GM12892 (cell line): ENCODE measurements at places on chromosomes 7 and 10.

DNA sequence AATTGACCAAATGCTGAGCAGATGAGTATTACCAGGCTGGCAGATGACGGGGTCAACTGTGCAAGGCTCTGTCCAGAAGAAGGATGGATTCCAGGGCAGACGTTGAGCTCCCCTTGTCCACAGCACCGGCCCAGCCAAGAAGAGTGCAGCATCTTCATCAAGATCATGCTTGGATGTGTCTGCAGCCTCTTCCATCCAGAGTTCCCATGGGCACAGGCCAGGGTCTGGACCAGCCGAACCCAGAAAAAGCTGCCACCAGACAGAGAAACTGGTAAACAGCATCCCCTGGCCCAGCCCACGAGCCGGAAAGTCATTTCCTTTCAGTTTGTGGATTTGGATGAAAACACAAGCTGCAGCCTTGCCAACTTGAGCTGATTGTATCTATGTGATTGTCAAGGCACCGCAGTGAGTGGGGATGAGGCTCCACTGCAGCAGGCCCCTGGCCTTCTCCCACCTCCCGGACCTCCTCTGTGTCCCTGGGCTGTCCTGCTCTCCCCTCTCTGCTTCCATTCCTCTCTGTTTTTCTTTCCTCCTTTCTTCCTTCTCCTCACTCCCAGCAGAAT, 321.8 kb downstream of the TCERG1L start:
- no peak for DNase-seq

DNA sequence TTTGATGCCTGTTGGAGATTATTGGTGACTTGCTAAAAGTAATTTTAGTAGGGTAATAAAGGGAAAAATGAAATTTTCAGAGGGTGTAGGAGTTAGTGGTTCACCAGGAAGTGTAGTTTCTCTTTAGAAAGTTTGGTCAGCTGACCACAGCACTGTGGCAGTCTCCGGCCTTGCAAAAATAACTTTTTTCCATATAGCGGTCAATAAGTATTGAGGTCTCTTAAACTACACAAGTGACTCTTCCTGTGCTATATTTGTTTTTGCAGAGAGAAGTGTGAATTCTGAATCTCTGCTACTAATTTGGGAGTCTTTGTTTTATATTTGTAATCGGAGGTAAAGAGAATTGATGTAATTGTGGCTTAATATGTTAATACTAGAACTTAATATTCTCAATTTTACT, 24.3 kb downstream of the PTPN12 start:
- no peak for DNase-seq

- DNase-seq, result no peak
These were observed 278.6 kb downstream of the USP6NL start for GRCh38 chr10:11332846-11333245.

DNA sequence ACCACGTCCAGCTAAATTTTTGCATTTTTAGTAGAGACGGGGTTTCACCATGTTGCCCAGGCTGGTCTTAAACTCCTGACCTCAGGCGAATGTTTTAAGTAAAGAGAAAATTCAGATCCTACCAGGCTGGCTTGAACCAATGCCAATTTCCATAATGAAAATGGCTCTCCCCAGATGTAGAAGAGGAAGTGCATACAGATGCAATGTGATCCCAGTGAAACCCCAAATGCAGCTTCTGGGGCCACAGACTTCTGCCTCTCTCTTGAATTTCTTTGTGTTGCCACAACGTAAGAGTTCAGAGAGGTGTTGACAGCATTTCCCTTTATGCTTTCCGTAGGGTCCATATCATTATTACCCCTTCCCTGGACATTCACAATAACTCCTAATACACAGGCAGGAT, 29.6 kb upstream of the GOT1 start:
- no peak for DNase-seq

GRCh38 chr7:36707465-36707864, 16.8 kb downstream of the AOAH start:
- no peak for DNase-seq

GRCh38 chr10:101867931-101868330, 24.3 kb upstream of the KCNIP2 start:
- no peak for DNase-seq

DNA sequence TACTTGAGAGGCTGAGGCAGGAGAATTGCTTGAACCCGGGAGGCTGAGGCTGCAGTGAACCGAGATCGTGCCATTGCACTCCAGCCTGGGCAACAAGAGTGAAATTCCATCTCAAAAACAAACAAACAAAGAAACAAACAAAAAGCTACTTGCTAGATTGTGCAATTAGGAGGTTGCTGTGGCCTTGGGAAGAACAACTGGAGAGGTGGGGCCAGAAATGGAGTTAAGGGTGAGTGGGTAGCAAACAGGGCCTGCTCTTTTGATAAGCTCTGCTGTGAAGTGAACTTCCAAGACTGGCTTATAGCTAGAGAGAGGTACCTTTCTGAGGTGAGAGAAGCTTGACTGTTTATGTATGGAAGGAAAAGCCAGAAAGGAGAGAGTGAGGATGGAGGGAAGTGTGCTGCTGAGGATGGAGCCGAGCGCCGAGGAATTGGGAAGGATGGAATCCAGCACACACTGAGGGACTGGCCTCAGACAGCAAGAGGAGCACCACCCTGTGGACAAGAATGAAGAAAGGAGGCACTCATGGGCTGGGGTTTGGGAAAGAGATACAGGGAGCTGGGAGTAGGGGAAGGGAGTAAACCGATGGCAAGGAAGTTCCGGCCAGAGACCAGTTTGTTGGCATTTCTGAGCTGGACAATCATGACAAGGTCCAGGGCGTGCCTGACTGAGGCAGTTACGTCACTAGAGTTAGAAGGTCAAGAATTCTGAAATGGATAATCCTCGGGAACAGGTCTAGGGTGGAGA, 7.0 kb upstream of the RPEL1 start:
- DNase-seq, result no peak
